ENCODE measurements at places on chromosomes 4 and X.

DNA sequence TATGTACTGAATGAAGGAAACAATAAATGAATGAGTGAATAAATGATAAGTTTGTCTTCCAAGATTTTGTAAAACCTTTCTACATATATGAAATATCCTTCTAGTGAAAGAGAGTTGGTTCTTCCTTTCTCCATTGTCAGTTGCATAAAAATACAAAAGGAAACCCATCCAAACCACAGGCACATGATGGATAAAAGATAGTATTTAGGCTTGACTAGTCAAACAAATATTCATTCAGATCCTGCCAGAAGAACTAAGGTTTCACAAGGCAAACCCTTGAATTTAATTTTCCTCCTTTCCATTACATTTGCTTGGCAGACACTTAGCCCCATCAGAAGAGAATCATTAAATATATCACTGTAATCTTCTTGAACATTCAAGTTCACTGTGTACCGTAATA lies 208.4 kb downstream of the COL25A1 start:
- DNase-seq: no peak

DNA sequence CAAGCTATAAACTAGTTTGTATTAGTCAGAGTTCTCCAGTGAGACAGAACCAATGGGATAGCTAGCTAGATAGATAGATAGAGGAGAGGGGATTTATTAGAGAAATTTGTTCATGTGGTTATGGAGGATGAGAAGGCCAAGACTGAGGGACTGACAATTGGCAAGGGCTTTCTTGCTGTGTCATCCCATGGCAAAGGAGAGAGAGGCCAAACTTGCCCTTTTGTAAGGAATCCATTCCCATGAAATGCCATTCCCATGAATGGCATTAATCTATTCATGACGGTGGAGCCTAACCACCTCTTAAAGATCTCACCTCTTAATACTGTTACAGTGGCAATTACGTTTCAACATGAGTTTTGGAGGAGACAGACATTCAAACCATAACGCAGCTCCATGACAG lies 58.1 kb downstream of the LINC00632 start:
- no peak for DNase-seq

DNA sequence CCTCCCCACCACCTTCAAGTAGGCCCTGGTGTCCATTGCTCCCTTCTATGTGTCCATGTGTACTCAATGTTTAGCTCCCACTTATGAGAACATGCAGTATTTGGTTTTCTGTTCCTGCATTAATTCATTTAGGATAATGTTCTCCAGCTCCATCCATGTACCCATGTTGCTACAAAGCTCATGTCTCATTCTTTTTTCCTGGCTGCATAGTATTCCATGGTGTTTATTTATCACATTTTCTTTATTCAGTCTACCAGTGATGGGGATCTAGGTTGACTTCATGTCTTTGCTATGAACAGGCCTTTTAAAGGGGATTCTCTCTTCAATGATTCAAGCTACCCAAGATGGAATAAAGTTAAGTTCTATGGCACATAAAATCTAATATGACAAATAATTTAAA lies 119.6 kb downstream of the PPP3CA start:
- DNase-seq: no peak

DNA sequence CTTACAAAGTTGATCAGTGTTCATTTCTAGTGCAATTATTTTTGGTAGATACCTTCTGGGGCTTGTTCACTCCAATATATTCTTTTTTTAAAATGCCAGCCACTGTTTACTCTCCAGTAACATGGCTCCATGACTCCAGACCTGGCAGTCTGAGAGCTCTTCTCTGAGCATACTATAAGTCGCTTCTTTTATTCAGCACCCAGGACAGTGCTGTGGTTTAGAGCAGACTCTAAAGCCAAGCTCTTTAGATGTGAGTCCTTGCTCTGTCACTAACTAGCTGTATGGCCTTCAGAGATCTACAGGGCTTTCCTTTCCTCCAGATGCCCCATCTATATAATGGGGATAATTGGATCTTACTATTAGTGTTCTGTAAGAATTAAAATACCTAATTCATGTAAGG lies 200.2 kb upstream of the FAM241A start:
- DNase-seq: no peak

- peak; percentile 0 for DNase-seq
Observed at GRCh38 chrX:11111947-11112346, 815 bp downstream of the HCCS start.

DNA sequence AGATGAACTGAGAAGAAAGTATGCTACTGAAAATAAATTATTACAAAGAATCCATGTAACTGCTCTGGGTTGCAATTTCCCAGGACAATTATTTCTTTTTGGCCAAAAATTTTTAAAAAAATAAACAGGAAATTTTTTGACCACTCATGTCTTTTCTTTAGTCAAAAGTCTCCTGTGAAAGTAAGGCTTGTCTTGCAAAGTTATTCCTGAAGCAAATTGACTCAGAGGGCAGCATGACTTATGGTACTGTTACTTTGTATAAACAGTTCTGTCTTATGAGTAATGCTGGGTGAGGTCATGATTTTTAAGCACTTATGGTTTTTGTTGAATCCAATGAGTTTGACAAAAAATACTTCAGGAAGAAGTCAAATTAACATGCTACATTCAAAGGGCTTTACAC lies 292.8 kb upstream of the ARSJ start:
- DNase-seq: no peak

GRCh38 chr4:128298852-128299251 lies 11.2 kb upstream of the PGRMC2 start:
- DNase-seq: no peak

DNA sequence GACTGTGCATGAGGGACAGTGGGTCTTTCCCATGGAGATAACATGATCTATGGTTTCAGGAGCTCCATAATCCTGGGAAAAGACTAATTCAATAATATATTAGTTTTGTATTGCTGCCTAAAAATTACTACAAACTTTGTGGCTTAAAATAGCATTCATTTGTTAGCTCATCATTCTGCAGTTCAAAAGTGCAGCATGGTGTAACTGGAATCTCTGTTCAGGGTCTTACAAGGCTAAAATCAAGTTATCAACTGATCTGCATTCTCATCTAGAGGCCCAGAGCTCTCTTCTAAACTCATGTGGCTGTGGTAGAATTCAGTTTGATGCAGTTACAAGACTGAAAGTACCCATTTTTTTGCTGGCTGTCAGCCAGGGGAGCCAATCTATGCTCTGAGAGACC lies 66.7 kb downstream of the LHFPL1 start:
- no peak for DNase-seq

- DNase-seq: no peak
Observed at GRCh38 chr4:150342945-150343344, 239.0 kb upstream of the MAB21L2 start.

DNA sequence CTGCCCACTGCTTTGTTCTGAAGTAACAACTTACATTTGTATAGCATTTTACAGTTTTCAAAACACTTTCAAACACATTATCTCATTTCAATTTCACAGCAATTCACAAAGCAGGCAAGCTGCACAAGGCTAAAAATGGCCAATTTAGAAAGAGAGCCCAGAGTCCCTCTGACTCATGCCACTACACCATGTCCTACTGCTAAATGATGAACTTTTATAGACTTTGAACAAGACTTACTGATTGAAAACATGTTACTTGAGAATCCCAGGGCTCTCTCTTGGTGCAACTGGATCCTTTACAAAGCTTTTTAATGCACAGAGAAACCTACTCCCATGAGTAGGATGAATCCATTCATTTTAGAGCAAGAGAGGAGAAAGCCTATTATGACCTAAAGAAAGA lies 5.8 kb upstream of the G3BP2 start:
- no peak for DNase-seq

DNA sequence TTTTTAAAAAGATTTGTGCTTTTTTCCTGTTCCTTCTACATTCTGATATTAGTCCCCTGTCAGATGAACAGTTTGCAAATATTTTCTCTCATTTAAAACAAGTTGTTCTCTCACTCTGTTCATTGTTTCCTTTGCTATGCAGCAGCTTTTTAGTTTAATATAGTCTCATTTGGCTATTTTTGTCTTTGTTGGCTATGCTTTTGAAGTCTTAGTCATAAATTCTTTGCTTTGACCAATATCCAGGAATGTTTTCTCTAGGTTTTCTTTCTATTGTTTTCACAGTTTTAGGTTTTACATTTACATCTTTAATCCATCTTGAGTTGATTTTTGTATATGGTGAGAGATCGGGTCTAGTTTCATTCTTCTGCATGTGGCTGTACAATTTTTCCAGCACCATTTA lies 136.8 kb downstream of the TET2 start:
- no peak for DNase-seq

DNA sequence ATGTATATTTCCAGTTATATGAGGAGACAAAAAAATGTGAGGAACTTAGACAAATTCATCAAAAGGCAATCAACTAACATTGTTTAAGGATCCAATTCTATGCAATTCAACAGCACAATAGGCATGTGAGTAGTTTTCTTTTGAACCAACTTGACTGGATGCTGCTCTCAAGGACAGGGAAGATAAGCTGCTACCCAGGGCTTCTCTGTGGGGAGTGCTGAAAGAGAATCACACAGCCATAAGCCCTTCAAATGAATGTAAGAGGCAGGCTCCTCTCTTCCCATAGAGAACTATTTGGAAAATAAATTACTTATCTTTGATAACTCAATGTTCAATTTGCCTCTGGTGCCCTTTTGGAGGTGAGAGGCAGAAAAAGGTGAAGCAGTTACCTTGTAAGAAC lies 1413.6 kb downstream of the PCDH7 start:
- no peak for DNase-seq

- DNase-seq: no peak
Observed at GRCh38 chr4:136818811-136819330, 713.4 kb downstream of the PCDH18 start.

- DNase-seq: no peak
Observed at GRCh38 chrX:71917621-71918343, 7.1 kb downstream of the NHSL2 start.

DNA sequence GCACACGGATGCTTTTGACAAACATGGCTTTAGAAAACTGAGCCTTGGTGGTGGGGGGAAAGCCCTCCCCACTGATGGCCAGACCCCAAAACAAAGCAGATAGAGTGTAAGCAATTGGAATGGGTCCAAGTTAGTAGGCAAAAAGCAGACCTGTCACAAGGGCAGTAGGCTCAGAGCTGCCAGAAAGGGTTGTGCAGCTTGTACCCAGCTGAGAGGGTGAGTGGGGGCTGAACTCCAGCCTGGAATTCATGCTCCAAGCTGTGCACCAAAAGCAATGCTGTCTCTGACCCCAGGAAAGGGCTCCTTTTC lies 101.1 kb upstream of the TEX13D start:
- DNase-seq: no peak

GRCh38 chrX:154595559-154596249 lies 10.8 kb downstream of the CTAG1A start:
- DNase-seq: no peak

DNA sequence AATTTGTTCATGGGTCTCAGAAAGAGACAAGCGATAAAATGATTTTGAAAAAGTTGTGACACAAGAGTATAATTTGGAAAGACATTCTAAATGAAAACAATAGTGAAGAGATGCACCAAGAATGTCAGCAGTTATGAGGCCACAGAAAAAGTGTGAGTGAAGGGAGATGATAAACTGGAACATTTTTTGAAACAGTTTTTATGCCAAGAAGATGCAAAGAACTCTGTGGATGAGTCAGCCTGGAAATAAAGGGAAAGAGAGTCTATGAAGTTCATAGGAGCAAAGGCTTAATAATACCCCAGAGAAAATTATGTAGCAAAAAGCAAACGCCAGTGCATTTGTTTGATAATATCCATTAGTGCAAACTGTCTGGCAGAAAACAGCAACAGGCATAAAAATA lies 188.4 kb upstream of the TBC1D9 start:
- no peak for DNase-seq

GRCh38 chr4:148834804-148835631 lies 392.8 kb upstream of the NR3C2 start:
- no peak for DNase-seq

- DNase-seq: no peak
Observed at GRCh38 chrX:35380808-35381700, 417.1 kb upstream of the MAGEB16 start.

- DNase-seq: no peak
Observed at GRCh38 chr4:141565379-141566089, 70.8 kb upstream of the IL15 start.

DNA sequence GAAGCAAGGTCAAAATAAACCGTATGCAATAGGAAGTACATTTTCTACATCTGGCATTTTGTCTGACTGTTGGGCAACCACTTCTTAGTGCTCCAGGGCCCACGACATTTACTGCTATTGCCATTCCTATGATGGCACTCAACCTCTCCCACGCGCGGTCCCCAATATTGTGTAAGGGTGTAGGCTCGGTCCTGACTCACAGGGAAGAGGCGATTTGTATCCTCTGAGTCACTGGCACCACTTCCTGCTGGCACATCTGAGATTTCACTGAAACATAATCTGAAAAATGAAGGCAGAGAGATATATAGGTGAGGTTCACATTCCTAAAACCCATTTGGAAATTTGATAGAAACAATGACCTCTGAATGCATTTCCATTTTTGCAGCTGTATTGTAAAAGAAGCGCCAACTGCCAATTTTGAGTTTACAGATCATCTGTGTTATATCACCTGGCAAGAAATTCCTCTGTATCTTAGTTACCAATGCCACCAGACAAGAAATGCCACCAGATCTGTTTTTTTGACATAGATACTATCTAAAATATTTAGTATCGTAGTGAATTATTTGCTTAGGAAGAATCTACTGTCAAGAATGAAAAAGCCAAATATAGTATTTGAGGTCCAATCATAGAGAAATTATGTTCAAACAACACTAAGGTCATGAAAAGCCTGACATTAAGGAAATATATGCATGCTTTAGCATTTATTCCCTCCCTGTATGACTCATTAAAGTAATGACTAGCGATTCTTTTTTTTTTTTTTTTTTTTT lies 9.8 kb downstream of the EREG start:
- DNase-seq: no peak

GRCh38 chrX:39809331-39809730 lies 288.4 kb downstream of the BCOR start:
- DNase-seq: no peak

DNA sequence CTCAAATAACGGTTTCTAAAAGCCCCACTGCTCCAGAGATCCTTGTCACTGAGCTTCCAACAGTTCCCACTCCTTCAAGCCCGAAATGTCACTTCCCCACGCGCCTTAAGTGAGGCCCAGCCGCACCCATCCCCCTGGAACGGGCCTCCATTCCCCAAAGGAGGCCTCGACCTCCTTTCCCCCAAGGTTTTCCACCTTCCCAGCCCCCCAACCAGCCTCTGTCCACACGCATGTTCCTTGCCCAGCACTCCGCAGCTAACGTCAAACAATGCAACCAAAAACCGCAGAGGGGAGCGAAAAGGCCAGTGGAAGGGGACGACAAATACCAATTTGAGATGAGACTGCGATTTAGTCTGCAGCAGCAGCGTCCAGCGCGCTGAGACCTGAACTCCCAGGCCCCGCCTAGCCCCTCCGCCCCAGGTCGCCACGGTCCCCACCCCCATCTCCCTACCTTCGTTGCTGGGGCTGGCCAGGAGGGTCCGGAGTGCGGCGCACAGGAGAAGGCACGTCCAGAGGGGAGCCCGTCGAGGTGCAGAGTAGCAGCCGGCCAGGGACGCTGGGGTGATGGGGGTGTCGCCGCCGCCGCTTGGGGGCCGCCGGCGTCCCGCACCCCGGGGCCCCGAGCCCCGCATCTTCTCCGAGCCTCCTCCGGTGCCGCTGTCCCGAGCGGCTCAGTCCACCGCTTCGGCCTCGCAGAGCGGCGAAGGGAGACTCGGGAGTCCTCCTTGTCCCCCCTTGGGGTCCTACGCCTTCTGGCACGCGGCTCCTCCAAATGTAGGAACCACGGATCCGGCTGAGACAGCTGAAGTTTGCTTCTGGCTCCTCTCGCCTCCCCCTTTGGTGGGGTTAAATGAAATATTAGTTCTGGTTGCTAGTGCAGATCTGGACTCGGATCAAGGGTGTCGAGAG lies 924 bp downstream of the EPHA5 start:
- DNase-seq: no peak

GRCh38 chrX:69615342-69615741 lies 571 bp upstream of the EDA start:
- DNase-seq: no peak

Data from CD4-positive, alpha-beta T cell treated with Interleukin-12 subunit alpha and Interleukin-12 subunit beta, for 1 hour (primary cell).